ENCODE measurements at places on chromosomes 3 and 15.

DNA sequence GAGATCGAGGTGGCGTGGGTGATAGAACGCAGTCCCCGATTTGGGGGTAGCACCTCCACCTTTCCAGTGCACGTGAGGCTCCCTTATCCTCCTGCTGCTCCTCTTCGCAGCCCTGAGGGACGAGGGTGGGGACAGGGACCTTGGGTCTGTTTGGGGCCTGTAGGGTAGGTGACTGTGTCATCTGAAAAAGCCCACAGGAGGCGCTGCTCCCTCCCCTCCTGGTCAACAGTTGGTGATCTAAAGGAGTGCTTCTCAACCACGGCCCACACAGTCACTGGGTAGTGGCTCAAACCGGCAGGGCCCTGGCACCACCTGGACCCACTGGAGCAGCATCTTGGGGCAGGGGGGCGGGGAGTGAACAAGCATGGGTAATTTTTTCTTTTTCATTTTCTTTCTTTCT lies 7.1 kb downstream of the LRRK1 start:
- no peak for DNase-seq

DNA sequence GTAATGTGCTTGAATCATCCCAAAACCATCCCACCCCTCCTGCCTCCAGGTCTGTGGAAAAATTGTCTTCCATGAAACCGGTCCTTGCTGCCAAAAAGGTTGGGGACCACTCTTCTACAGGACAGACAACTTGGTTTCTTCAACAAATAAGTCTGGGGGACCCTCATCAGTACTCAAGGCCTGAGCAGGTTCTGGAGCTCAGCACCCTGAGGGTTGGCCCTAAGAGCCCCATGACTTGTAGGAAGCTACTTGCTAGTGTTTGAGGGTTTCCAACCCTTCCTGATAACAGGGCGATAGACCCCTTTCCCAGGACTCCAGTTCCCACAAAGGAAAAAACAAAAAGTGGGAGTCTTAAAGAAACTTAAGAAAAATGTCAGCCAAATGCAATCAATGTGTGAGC lies 52.9 kb upstream of the SLCO2A1 start:
- no peak for DNase-seq

GRCh38 chr15:57540736-57541135 lies 51.0 kb upstream of the MYZAP start:
- no peak for DNase-seq

- DNase-seq = no peak
Measured at GRCh38 chr3:48588230-48588629, 6.9 kb downstream of the COL7A1 start.

DNA sequence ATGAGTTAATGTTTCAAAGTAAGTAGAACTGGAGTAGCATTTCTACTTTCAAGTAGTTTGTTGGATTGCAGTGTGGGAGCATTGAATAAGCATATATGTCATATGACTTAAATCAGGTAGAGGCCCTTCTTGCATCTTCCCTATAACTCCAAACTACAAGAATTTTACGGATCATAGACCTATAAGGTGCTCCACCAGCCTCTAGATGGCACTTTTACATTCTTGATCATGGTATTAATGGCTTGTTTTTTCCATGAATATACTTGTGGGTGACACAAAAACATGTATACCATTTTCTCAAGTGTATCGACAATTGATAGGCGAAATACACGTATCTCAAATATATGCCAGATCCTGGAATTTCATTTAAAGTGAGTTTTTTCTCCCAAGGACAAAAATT lies 311.1 kb downstream of the ZPLD1 start:
- DNase-seq = no peak

- peak; percentile 15 for DNase-seq
Measured at GRCh38 chr3:97720417-97720816, 44.1 kb upstream of the ARL6 start.

DNA sequence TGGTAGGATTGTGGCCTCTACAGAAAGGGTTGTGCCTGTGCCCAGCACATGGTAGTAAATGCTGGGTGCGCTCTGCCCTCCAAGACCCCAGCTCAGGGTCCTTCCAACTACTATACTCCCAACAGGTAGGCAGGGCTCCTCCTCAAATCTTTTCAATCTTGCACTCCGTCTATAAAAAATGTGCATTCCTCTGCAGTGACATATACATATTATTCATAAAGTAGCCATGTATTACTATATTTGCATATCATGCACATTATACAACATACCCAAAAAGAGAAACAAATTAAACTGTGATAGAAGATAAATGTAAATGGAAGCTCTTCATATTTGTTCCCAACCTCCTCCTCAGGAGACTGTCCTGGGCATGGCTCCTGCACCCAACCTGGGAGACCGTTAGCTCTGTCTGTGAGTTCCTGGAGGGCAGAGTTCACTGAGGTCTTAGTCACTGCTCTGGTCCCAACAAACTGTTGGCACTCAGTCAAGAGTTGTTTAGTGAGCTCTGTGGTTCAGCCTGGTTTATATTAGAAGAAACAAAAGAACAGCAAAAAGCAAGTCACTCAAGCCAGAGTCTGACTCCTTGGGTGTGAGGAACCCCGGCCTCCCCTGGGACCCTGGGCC lies 47.7 kb upstream of the GRIP2 start:
- no peak for DNase-seq

Data from BE2C (cell line).